ENCODE measurements at places on chromosomes 3 and 15.

DNA sequence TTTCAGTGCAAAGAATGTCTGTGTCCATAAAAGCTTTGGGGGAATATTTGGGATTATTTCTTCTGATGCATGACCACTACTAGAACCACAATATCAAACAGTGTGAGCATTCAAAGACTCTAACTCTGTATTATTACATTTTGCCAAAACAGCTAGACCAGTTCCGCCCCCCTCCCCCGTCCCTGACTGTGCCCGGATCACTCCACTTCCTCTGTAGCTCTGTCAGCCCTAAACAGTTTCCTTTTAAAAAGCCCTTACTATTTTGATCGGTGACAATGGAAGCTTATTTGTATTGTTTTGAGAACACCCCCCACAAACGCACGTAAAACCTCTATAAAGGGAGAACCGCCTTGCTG lies 36.6 kb upstream of the EPHB3 start:
- no peak for DNase-seq

GRCh38 chr3:133092681-133093080 lies 54.5 kb downstream of the TMEM108 start:
- DNase-seq: no peak

GRCh38 chr3:5531741-5532290 lies 344.3 kb downstream of the EDEM1 start:
- DNase-seq: no peak

- no peak for DNase-seq
These were observed 328.7 kb downstream of the ZNF621 start for GRCh38 chr3:40853474-40853873.
